ENCODE measurements at places on chromosomes 16 and 17.

GRCh38 chr16:79081297-79082066 is 519.1 kb downstream of the MAF start:
- no peaks in the 10 kb centered on the region for H3K36me3 ChIP-seq
- H3K4me3 ChIP-seq, result no peak overlapping the region
- no peak overlapping the region for H3K27ac ChIP-seq
- DNase-seq, result no peak
- H3K27me3 ChIP-seq, result no peaks in the 10 kb centered on the region

- H3K36me3 ChIP-seq, result no peaks in the 10 kb centered on the region
- no peaks in the 10 kb centered on the region for H3K4me1 ChIP-seq
- H3K27me3 ChIP-seq, result no peaks in the 10 kb centered on the region
- no peak overlapping the region for H3K27ac ChIP-seq
These were observed 208.0 kb upstream of the C17orf78 start for GRCh38 chr17:37167756-37168155.

- no peak for DNase-seq
- H3K4me1 ChIP-seq, result peaks cover 13% of the 10 kb centered on the region
- no peak overlapping the region for H3K27ac ChIP-seq
- H3K27me3 ChIP-seq, result no peaks in the 10 kb centered on the region
- H3K4me3 ChIP-seq, result no peak overlapping the region
These were observed 1.5 kb downstream of the XPO6 start for GRCh38 chr16:28210264-28210663.

DNA sequence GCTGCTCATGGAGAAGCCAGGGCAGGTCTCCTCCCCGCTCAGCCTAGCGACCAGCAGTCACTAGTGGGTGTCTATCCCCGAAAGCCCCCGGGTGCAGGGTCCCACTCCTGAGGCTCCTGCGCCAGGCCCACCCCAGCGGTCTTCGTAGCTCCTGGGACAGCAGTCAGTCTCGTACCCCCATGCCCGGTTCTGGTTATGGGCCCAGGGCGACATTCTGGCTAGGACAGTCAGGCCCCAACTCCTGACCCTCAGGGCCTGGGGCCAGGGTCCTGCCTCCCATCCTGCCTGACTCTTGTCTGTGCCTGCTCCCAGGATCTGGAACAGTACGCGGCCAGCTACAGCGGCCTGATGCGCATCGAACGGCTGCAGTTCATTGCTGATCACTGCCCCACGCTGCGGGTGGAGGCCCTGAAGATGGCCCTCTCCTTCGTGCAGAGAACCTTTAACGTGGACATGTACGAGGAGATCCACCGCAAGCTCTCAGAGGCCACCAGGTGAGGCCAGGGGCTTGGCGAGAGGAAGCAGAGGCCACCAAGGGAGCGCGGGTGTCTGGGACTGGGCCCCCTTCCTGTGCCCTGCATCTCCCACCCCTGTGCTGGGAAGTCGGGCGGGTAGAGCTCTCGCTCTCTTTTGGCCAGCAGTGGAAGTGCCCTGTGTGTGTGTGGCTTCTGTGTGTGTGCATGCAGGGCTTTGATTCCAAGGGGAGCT is 2.0 kb downstream of the GPS1 start:
- no peak for DNase-seq
- H3K27ac ChIP-seq, result no peak overlapping the region
- no peak overlapping the region for H3K4me3 ChIP-seq

- H3K36me3 ChIP-seq, result no peaks in the 10 kb centered on the region
- no peak overlapping the region for H3K27ac ChIP-seq
- H3K4me3 ChIP-seq, result no peak overlapping the region
- no peaks in the 10 kb centered on the region for H3K4me1 ChIP-seq
These were observed 17.2 kb downstream of the NT5M start for GRCh38 chr17:17320188-17320910.

DNA sequence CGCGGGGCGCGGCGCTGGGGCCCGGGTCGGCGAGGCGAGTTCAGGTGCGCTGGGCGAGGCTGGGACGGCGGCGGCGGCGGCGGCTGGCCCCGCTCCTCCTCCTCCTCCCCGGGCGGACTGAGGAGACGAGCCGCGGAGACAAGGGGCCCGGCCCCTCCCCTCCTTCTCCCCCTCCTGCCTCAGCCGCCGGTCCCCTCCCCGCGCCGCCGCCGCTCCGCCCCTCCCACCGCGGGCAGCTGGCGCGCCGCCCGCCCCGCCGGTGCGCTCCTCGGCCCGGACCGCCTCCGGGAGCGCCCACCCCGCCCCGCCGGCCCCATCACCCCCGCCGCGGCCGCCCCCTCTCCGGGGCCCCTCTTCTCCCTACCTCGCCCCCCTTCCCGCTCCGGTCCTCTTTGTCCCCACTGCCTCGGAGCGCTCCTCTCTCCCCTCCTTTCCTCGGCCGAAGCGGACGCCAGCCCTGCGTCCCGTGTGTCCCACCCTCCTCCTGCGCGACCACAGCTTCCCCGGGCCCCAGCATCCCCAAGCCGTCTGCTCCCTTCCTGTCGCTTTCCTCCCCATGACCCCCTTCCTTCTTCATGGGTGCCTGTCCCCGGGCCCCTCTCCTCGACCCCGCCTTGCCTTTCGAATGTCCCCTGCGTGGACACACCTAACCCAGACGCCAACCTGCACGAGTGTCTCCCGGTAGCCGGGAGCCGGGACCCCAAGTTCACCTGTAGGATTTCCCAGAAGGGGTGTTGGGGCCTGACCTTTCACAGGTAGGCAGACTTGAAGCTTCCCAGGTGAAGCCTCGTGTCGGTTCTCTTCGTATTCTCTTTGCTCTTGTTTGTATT is at the start of gene TOX3:
Gene TOX3, minus strand, starts transcription at position 140 of the 830 bp plus-strand sequence. CDS start 420 bp downstream, outside the sequence.
- no peak within 1 kb of the TSS for H3K4me3 ChIP-seq
- H3K27me3 ChIP-seq, result peaks cover 12% of the 10 kb centered on the region
- H3K36me3 ChIP-seq, result no peaks in the 10 kb centered on the region
- no peak for DNase-seq
- no peak within 1 kb of the TSS for H3K27ac ChIP-seq

- H3K27me3 ChIP-seq, result no peaks in the 10 kb centered on the region
- H3K36me3 ChIP-seq, result no peaks in the 10 kb centered on the region
- H3K4me3 ChIP-seq, result no peak overlapping the region
- DNase-seq, result no peak
- H3K27ac ChIP-seq, result no peak overlapping the region
These were observed 119.4 kb upstream of the NLRP1 start for GRCh38 chr17:5703736-5704135.

DNA sequence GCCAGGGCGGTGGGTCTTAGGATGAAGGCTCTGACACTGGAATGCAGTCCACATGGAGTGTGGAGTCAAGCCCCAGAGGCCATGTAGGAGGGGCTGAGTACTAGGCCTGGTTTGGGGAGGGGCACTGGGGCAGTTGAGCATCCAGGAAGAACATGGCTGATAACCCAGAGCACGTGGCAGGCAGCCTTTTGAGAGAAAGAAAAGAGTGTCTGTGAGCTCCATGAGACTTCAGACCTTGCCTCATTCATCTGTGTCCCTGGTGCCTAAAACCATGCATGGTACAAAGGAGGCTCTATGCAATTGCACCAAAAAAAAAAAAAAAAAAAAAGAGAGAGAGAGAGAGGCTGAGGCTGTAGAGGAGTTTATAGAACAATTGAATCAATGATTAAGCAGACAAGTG is 14.6 kb downstream of the SLC46A1 start:
- H3K27ac ChIP-seq, result no peak overlapping the region
- H3K4me3 ChIP-seq, result no peak overlapping the region
- peaks cover 20% of the 10 kb centered on the region for H3K36me3 ChIP-seq
- no peak for DNase-seq
- no peaks in the 10 kb centered on the region for H3K4me1 ChIP-seq

GRCh38 chr17:68662037-68662432 is 60.9 kb upstream of the FAM20A start:
- DNase-seq, result no peak
- no peaks in the 10 kb centered on the region for H3K27me3 ChIP-seq
- H3K27ac ChIP-seq, result no peak overlapping the region
- H3K4me1 ChIP-seq, result no peaks in the 10 kb centered on the region

- H3K4me3 ChIP-seq, result no peak overlapping the region
- peak; percentile 65 for DNase-seq
- H3K4me1 ChIP-seq, result peaks cover 57% of the 10 kb centered on the region
These were observed 2.0 kb upstream of the YPEL2 start for GRCh38 chr17:59329176-59330052.

GRCh38 chr17:8005967-8006730 is 3.7 kb downstream of the GUCY2D start:
- peaks cover 17% of the 10 kb centered on the region for H3K27me3 ChIP-seq
- no peaks in the 10 kb centered on the region for H3K36me3 ChIP-seq
- no peak overlapping the region for H3K27ac ChIP-seq

DNA sequence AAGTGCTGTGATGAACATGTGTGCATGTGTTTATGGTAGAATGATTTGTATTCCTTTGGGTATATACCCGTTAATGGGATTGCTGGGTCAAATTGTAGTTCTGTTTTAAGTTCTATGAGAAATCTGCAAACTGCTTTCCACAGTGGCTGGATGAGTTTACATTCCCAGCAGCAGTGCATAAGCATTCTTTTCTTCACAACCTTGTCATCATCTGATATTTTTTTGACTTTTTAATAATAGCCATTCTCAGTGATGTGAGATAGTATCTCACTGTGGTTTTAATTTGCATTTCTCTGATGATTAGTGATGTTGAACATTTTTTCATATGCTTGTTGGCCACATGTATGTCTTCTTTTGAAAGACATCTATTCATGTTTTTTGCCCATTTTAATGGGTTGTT is 18.5 kb downstream of the CCL8 start:
- H3K4me3 ChIP-seq, result no peak overlapping the region
- no peak for DNase-seq
- no peak overlapping the region for H3K27ac ChIP-seq
- no peaks in the 10 kb centered on the region for H3K27me3 ChIP-seq
- H3K4me1 ChIP-seq, result no peaks in the 10 kb centered on the region

- H3K27ac ChIP-seq, result no peak overlapping the region
- H3K27me3 ChIP-seq, result no peaks in the 10 kb centered on the region
- peaks cover 7% of the 10 kb centered on the region for H3K4me1 ChIP-seq
- H3K4me3 ChIP-seq, result no peak overlapping the region
- no peak for DNase-seq
These were observed 94.7 kb upstream of the TNRC6C start for GRCh38 chr17:77863814-77864161.

DNA sequence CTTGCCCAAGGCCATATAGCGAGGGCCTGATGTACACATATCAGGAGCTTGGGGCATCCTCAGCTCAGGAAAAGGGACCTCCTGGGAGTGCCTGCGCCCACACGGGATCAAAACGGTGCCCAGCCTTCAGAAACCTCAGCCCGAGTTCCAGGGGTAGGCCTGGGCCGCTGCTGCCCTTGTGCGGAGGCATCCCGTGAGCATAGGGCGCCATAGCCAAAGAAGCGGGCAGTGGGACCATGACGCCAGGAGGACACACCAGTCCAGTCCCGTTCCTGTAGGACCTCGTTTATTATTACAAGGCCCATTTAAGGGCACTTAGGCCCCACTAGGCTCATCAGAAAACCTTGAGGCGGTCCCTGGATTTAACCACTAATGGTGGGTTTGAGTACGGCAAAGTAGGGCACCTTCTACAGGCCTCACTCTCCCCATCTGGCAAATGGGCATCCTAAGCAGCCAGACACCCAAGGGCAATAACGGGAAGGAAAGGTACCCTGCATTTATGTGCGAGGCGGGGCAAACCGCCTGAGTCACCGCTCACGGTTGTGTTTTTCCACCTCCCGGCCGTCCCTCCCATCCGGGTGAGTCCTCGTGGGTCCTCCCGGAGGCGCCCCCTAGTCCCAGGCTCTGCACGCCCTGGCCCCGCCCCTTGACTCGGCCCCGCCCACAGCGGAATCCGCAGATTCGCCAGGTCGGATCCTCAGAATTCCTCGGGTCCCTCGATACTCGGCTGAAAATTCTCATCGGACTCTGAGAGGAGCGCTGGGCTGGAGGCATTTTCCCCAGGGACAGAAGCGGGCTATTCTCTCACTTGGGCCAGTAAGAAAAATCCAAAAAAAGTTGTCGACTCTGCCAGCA is 726 bp upstream of the SETD1A start:
- peak overlapping the region; percentile 95 for H3K27ac ChIP-seq
- H3K27me3 ChIP-seq, result no peaks in the 10 kb centered on the region
- peaks cover 19% of the 10 kb centered on the region for H3K36me3 ChIP-seq
- peak; percentile 75 for DNase-seq

- no peaks in the 10 kb centered on the region for H3K27me3 ChIP-seq
- H3K4me3 ChIP-seq, result no peak overlapping the region
- no peaks in the 10 kb centered on the region for H3K36me3 ChIP-seq
- H3K27ac ChIP-seq, result no peak overlapping the region
- H3K4me1 ChIP-seq, result peaks cover 17% of the 10 kb centered on the region
These were observed 15.7 kb upstream of the TMEM101 start for GRCh38 chr17:44030482-44030881.

GRCh38 chr17:45680360-45680759 is 103.8 kb upstream of the CRHR1 start:
- H3K27ac ChIP-seq, result no peak overlapping the region
- no peak for DNase-seq
- no peaks in the 10 kb centered on the region for H3K36me3 ChIP-seq
- no peaks in the 10 kb centered on the region for H3K4me1 ChIP-seq

DNA sequence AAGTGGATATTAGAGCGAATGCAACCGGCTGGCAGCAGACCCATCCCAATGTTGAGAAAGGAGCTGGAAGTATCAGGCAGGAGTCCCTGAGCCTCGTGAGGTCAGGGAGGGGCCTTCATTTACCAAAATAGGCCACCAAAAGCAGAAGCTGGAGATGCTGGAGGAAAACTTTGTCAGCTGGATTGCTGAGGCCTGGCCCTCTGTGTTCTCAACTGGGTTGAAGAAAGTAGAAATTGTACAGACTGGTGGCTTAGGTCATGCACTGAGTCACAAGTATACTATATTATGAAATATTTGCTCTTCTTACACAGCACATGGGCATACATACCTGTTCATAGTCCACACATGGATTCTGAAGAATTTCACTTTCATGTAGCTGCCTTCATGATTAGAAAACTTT is 23.2 kb upstream of the TEKT3 start:
- no peaks in the 10 kb centered on the region for H3K27me3 ChIP-seq
- no peak overlapping the region for H3K4me3 ChIP-seq
- H3K36me3 ChIP-seq, result no peaks in the 10 kb centered on the region
- DNase-seq, result no peak
- H3K27ac ChIP-seq, result no peak overlapping the region
